ENCODE measurements at places on chromosomes 3 and 15. TPM values are rescaled to one million over a fixed set of nuclear protein-coding genes. Genes with fewer than 3 reads are reported as not detected.
A peak's percentile ranks its signal among the peaks of the same experiment; 100 is the strongest.

- H3K27me3 ChIP-seq, result no peaks in the 10 kb centered on the region
- DNase-seq, result no peak
- H3K27ac ChIP-seq, result no peak overlapping the region
- peaks cover 34% of the 10 kb centered on the region for H3K36me3 ChIP-seq
Measured at GRCh38 chr3:182821221-182821981, 28.1 kb downstream of the ATP11B start.

NCKIPSD gene
- 20.1 TPM for total RNA-seq

DNA sequence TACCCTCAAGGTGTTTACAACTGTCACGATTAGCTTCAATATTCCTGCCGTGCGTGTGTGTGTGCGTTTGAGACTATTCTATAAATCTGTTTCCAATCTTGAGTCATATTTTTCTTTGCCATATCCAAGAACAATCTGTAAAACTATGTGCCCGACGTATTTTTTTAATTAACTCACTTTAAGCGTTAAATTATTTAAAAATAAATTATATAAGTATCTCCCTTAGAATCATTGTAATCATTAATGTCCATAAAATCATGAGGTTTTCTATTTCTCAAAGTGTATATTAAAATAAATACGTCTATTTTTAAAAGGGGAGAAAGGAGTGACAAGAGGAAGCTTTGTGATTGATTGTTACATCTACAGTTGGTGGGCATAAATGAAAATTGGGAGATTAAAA, 2.9 kb downstream of the SETMAR start:
- peaks cover 36% of the 10 kb centered on the region for H3K4me1 ChIP-seq
- no peak overlapping the region for H3K4me3 ChIP-seq
- no peaks in the 10 kb centered on the region for H3K27me3 ChIP-seq
- no peak for DNase-seq
- H3K36me3 ChIP-seq, result peaks cover 36% of the 10 kb centered on the region

- no peak overlapping the region for H3K4me3 ChIP-seq
- no peaks in the 10 kb centered on the region for H3K27me3 ChIP-seq
- DNase-seq, result no peak
- H3K27ac ChIP-seq, result no peak overlapping the region
Measured at GRCh38 chr3:187802928-187803259, 57.6 kb upstream of the BCL6 start.

DNA sequence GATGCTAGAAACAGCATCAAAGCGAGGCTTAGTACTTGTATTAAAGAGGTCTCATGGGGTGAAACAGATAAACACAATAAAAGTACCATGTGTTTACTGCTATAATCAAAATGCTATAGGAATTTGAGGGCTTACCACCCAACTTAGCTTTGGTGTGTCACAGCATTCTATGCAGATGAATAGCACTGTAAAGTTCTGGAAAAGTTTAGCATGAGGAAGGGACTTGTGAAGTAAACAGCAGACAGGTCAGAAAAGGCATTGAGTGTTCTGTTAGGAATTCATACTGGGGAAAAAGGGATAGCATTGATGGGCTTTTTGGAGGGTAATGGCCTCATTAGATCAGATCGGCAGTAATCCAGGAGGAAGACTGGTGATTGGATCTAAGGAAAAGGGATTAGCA, 505.3 kb downstream of the NLGN1 start:
- no peaks in the 10 kb centered on the region for H3K27me3 ChIP-seq
- no peak overlapping the region for H3K27ac ChIP-seq
- H3K36me3 ChIP-seq, result no peaks in the 10 kb centered on the region
- peaks cover 6% of the 10 kb centered on the region for H3K4me1 ChIP-seq
- no peak for DNase-seq
- no peak overlapping the region for H3K4me3 ChIP-seq

DNA sequence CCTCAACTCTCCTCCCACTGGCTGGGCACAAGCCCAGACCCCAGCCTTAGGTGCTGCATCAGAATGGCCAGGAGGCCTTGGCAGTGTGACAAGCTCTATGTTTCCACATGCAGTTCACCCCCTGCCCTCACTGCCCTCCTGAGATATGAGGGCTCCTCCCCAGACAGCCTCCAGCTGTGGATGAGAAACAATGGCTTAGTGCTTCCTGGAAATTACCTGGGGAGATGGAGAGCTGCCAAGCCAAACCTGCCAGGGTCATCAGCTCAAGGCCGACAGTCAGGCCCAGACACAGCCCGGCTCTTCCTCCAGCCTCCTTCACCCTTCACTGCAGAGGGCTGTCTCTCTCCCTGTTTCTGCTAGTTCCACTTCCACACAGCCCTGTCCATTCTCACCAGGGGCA, 76.3 kb downstream of the MYLK start:
- H3K36me3 ChIP-seq, result no peaks in the 10 kb centered on the region
- DNase-seq, result no peak
- H3K27ac ChIP-seq, result no peak overlapping the region
- H3K27me3 ChIP-seq, result peaks cover 4% of the 10 kb centered on the region
- no peak overlapping the region for H3K4me3 ChIP-seq
- peaks cover 14% of the 10 kb centered on the region for H3K4me1 ChIP-seq

DNA sequence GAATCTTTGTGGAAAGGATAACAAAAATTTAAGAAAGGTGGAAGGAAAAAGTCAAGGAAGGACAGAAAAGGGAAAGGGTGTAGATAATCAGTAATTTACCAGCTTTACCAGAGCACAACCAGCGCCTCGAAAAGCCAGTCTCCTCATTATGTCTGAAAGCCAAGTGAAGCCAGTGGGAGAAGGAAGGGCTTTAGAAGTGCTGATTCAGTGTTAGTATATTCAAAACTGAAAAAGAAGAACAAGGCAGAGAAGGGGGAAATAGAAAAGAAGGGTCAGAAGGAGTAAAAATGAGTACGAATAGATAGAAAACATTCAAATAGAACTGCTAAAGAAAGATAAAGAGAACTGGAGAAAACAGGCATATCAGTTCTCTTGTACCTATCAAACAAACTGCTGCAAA, 4.1 kb downstream of the PBRM1 start:
- DNase-seq, result no peak
- no peaks in the 10 kb centered on the region for H3K27me3 ChIP-seq
- H3K27ac ChIP-seq, result peak overlapping the region; percentile 73
- peak overlapping the region; percentile 26 for H3K4me3 ChIP-seq
- peaks cover 17% of the 10 kb centered on the region for H3K4me1 ChIP-seq
- H3K36me3 ChIP-seq, result peaks cover 32% of the 10 kb centered on the region

- H3K27me3 ChIP-seq, result peaks cover 22% of the 10 kb centered on the region
- H3K27ac ChIP-seq, result no peak overlapping the region
Measured at GRCh38 chr15:60800299-60801072, 321.5 kb upstream of the ICE2 start.

DNA sequence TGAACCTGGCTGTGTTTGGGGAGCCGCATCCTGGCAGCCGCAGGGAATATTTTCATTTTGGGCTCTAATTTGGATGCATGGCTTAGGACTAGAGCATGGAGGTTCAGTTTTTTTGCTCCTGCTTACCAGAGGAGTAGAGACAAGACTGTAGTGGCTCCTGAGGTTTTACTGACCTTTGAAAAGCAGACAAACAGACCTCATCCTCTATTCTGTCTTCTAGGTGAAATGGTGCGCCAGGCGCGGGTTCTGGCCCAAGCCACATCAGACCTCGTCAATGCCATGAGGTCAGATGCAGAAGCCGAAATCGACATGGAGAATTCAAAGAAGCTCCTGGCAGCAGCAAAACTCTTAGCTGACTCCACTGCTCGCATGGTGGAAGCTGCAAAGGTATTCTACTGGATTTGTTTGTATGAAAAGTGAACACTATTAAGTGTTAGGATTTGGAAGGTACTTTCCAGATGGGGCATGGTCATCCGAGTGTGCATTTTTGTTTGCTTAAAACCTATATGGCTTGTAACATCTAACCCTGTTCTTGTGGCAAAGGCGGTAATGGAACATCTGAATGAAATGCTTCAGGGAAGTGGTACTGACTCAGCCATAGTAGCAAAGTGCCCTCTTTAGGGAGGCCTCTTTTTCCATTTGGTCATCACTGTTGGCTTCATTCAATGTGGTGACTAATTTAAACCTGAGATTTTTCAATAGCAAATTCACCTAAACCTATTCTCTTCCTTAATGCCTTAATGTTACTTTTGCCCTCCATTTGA, 330.7 kb upstream of the TPM1 start:
- H3K27ac ChIP-seq, result no peak overlapping the region
- no peak overlapping the region for H3K4me3 ChIP-seq
- H3K36me3 ChIP-seq, result peaks cover 29% of the 10 kb centered on the region
- no peak for DNase-seq
- H3K4me1 ChIP-seq, result no peaks in the 10 kb centered on the region

- no peaks in the 10 kb centered on the region for H3K36me3 ChIP-seq
- no peak overlapping the region for H3K27ac ChIP-seq
- DNase-seq, result no peak
- H3K27me3 ChIP-seq, result no peaks in the 10 kb centered on the region
- no peak overlapping the region for H3K4me3 ChIP-seq
Measured at GRCh38 chr15:81388436-81388770, 14.4 kb upstream of the TMC3 start.

FAM81A gene
- 1.4 TPM for total RNA-seq

COL7A1 gene
- total RNA-seq, result 32.3 TPM

FBXL2 gene
- total RNA-seq, result 21.6 TPM

DNA sequence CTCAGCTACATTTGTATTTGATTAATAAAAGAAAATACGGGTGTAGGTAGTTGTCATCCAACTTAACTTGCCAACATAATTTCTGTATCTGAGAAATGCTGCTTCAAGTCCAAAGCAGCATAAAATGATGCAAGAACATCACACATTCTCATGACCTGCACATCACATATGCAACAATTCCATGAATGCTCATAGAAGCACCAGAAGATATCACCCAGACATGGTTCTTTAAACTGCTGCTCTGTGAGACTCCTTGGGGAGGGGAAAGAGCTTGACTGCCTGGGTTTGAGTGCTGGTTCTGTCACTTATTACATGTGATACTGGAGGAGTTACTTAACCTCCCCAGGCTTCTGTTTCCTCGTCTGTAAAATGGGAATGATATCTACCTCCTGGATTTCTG, 39.4 kb downstream of the CHST14 start:
- DNase-seq, result no peak
- H3K4me1 ChIP-seq, result peaks cover 26% of the 10 kb centered on the region
- peaks cover 52% of the 10 kb centered on the region for H3K27me3 ChIP-seq
- no peak overlapping the region for H3K27ac ChIP-seq
- peaks cover 4% of the 10 kb centered on the region for H3K36me3 ChIP-seq

CEMIP gene
- total RNA-seq, result 16.4 TPM

DNA sequence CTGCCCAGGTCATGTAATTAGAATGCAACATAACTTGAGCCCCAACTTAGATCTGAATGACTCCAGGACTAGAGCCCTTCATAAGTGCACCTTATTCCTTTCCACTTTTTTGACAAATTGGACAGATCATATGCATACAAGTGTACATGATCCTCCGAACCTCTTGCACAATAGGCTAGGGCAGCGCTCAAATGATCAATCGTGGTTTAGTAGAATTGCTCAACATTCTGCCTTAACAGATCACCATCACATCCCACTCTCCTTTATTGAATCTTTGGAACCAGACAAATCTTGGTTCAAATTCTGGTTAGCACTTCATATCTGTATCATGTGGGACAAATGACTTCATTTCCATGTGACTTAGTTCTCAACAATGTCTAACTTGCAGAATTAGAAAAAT, 106.8 kb upstream of the CDIN1 start:
- no peak for DNase-seq
- peaks cover 4% of the 10 kb centered on the region for H3K27me3 ChIP-seq
- no peak overlapping the region for H3K27ac ChIP-seq

- peak overlapping the region; percentile 95 for H3K4me3 ChIP-seq
- peak overlapping the region; percentile 96 for H3K27ac ChIP-seq
- no peaks in the 10 kb centered on the region for H3K27me3 ChIP-seq
- H3K4me1 ChIP-seq, result peaks cover 36% of the 10 kb centered on the region
- H3K36me3 ChIP-seq, result no peaks in the 10 kb centered on the region
Measured at GRCh38 chr3:191330530-191331048, 263 bp upstream of the UTS2B start.

CACNA2D2 gene
- 7.8 TPM for total RNA-seq

STXBP5L gene
- 3.6 TPM for total RNA-seq

NEK10 gene
- total RNA-seq, result 1.4 TPM

SH2D7 gene
- total RNA-seq, result not detected

GNAT1 gene
- total RNA-seq, result not detected

DNA sequence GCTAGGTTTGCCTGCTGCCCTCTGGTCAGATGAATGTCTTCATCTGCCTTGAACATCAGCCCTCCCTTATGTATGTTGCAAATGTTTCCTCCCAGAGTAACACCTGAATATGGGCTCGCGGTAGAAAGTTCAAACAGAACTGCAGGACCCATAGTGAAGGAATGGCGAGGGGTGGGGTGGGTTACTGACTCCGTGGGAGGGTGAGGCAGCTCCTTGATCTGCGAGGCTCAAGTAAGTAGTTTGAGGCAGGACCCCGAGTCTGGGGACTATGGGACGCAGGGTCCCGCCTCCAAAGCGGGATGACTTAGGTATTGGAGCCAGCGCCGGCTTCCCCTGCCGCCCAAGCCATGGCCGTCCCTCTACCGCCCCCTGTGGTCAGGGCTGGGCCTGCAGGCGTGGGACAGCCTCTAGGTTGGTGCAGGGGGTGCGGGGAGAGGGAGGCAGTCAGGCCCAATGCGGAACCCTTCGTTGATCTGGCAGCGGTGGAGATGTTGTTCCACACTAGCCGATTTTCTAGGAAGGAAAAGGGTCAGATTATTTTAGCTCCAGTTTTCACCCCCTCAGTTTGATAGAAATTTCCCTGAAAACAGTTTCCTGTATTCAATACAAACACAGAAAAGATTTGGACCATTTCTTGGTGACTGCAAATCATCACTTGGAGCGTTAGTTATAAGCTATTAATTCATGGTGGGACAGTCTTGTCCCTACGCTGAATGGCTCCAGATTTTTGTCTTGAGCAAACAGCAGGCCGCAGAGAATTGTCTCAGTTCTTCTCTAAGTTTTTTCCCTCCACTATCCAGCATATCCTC, 72.3 kb downstream of the CORO2B start:
- no peak overlapping the region for H3K27ac ChIP-seq
- peaks cover 18% of the 10 kb centered on the region for H3K4me1 ChIP-seq
- peaks cover 6% of the 10 kb centered on the region for H3K27me3 ChIP-seq
- H3K4me3 ChIP-seq, result no peak overlapping the region

- H3K36me3 ChIP-seq, result no peaks in the 10 kb centered on the region
- DNase-seq, result no peak
- peaks cover 4% of the 10 kb centered on the region for H3K27me3 ChIP-seq
- peak overlapping the region; percentile 34 for H3K4me3 ChIP-seq
- H3K27ac ChIP-seq, result peak overlapping the region; percentile 73
Measured at GRCh38 chr15:94185547-94186236, 45.7 kb upstream of the MCTP2 start.

DNA sequence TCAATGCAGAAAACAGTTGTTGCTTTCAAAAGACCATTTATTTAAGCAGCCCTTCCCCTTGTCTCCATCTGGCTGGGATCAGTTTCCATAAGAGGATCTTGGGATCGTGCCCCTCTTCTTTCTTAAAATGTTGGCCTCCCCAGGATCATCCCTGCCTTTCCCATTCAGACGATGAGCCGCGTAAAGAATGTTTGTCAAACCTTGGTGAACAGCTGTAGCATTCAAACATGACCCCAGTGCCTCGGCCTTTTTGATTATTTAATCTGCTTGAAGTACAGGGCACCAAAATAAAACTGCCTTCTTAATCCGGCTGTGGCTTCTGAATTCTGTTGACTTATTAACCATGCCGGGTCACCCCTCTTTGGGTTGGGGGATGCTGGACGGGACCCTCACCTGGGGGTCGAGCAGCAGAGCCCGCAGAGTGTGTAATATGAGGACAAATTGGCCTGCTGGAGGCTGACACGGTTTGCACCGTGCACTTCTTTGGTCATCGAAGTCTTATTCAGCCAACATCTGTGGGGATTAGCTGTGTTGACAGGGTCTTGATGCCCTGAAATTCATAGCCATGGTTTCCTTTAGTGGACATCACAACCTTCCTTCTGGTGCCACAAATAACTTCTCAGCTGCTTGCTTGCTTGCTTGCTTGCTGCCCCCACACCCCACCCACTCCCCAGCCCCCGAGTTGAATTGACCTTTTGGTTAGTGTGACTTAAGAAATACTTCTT, at the start of gene LRTM1:
Gene LRTM1 (minus strand): TSS at position 14 of the 725 bp plus-strand sequence. CDS start 148 bp downstream, outside the sequence.
- H3K27ac ChIP-seq, result no peak within 1 kb of the TSS
- H3K36me3 ChIP-seq, result no peaks in the 10 kb centered on the region
- peaks cover 17% of the 10 kb centered on the region for H3K4me1 ChIP-seq
- DNase-seq, result no peak

PRR20G gene
- total RNA-seq, result not detected

All from type B pancreatic cell (in vitro differentiated cells).